ENCODE measurements at places on chromosomes 1 and 21.

DNA sequence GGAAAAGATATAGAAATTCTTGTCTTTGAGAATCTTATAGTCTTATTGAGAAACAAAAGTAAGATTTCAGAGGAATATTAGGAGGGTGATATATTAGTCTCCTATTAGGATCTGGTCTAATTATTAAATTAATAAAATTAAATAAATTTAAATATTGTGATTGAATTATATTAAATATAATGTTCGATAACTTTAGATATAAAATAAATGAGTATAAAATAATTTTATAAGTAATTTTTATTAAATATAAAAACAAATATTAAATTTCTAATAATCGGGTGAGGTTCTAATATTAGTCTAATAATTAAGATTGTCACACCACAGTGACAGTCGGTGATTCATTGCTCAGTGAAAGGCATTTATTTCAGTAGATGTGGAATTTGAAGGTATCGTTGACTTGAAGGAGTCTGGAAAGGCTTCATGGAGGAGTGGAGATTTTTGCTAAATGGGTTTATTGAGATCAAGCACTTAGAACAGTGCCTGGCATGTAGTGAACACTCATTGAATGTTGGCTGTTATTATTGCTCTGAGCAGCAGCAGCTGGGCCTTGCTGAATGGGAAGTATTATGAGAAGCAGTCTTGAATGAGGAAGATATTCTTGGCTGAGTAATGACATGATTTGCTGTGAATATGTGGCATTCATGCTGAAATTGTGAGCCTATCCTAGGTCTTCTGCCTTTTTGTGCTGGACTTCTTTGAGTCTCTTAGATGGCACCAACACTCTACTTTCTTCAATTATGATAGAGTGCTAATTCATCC lies 74.6 kb downstream of the USP25 start:
- DNase-seq, result no peak

DNA sequence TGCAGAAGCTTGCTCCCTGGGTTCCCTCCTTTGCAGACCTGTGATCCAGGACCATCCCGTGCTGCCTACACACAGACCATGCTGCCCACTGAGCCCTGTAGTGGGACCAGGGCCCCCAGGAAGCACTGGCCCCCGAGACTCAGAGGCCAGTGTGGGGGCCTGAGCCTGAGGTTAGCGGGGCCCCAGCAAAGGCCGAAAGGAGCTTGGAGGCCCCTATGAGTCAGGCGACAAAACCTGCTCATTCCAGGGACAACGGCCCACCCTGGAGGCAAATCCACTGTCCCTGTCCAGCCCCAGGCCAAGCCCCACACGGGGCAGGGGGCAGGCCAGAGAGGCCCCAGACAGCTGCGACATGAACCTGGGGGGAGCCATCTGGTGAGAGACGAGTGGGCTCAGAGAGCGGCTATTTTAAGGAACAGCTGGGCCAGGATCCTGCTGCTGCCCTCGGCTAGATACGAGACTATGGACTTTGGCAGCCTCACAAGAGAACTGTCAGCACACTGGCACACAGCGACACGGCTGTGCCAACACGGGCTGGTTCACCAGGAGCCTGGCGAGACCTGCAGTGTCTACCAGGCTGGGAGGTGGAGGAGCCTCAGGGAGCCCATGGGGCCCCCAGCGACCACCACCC lies 74.7 kb downstream of the ARHGEF16 start:
- no peak for DNase-seq

GRCh38 chr1:236101233-236102200 lies 36.6 kb upstream of the NID1 start:
- no peak for DNase-seq

GRCh38 chr1:182084487-182085316 lies 23.2 kb upstream of the ZNF648 start:
- peak; percentile 42 for DNase-seq

DNA sequence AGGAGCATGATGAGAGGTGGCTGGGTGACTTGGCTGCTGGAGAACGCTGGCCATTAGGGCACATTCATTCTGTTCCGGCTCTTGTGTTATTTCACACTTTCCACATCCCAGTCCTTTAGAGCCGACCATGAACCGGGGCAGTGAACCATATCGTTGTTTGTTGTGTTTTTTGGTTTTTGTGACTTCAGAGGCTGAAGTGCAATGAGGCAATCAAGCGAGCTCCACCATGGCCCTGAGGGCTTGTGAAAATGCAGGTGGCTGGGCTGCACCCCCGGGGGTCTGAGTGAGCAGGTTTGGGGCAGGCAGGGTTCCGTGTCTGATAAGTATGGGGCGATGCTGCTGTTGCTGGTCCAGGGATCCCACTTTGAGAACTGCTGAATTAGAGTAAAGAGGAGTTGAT lies 23.7 kb downstream of the ABCG1 start:
- DNase-seq, result no peak

- peak; percentile 40 for DNase-seq
These were observed 36.8 kb upstream of the RUNX3 start for GRCh38 chr1:24966724-24967346.

GRCh38 chr1:91585982-91586381 lies 85.3 kb downstream of the CDC7 start:
- DNase-seq, result no peak

- DNase-seq, result no peak
These were observed 25.9 kb upstream of the GNPAT start for GRCh38 chr1:231214918-231215680.

- DNase-seq, result peak; percentile 16
These were observed 1.5 kb upstream of the COX20 start for GRCh38 chr1:244833734-244834542.

GRCh38 chr1:179107706-179108629 lies 26.1 kb downstream of the TOR3A start:
- DNase-seq, result no peak

GRCh38 chr1:183493540-183494245 lies 21.4 kb downstream of the SMG7 start:
- no peak for DNase-seq

- no peak for DNase-seq
These were observed 204.8 kb upstream of the ADAMTS5 start for GRCh38 chr21:27171707-27172106.

DNA sequence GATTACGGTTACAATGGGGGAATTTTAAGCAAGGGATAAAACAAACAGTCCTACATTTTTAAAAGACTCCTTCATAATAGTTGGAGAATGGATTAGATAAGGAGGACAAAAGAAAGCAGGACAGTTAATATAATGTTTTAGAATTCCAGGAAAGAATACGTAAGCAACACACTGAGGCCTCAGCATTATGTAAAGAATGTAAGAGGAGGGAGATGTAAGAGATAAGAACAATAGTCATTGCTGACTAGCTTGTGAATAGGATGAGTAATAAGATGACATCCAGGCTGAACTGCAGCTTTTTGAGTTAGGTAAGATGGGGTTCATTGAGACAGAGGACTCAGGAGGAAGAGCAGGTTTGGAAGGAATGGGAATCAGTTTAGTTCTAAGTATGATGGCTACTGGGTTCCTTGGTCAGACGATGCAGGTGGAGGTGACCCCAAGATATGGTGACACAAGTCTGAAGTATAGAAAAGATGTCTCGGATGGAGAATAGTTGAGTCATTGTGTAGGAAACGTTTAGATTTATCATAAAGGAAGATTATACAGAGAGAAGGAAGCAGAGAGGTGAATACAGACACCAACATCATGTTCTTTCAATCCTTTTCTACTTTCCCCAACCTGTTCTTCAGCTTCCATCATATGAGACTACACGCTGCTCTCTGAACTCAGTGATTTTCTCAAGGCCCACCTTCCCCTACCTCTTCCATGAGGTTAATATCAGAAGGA lies 372.8 kb downstream of the PTBP2 start:
- DNase-seq, result no peak

GRCh38 chr1:165631342-165632151 lies 513 bp downstream of the MGST3 start:
- DNase-seq, result peak; percentile 9

DNA sequence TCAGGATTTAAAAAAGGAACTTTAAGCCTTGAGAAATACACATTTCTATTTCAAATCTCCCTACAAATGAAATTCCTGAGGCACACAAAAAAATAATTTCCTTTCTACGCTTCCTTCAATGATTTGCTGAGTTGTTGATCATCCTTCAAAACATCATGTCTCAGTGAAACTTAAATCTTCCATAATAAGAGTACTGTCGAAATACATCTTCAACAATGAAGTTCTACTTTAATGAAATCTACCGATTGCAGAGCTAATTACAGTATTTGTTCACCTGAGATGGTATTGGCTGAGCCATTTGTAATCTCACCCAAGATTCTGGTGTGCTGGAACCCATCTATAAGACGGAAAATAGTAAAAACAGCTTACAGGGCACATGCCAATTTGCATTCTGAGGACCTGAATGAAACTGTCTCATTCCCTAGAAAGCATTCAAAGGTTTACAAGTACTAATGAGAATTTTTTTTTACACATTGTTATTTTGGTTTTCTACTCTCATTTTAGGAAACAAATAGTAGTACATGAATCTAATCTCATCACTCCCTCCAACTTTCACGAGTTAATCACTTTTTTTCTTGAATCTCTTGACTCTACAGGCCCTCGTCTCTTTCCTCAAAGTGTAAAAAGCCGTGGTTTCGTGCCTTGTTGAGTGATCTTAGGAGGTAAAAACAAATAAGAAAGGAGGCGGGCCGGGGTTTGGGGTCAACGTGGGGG lies 1.1 kb downstream of the CHML start:
- DNase-seq, result no peak

DNA sequence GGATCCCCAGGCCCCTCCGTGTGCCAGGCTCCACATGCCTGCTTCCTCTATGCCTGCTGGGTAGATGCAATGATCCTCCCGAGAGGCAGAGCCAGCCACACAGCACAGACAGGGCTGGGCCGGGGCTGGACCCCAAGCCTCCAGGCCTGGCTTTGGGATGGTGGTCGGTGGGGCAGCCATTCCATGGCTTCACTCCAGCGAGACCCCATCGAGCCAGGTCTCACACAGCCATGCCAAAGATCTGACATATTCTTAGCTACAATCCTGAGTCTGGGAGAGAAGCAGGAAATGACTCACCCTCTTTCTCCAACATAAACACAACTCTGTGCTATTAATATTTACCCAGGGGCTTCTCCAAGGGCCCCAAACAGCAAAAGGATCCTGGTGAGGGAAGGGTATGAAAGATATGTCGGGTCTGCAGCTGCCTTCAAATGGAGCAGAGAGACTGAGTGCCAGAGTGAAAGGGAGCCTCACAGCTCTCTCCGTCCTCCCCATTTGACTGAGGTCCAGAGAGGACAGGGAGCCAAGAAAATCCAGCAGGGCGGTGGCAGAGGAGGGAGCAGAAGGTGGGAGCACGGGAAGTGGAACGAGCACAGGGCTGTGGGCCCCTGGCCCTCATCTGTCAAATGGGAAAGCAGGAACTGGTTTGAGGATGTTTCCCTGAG lies 639.5 kb downstream of the MATN1 start:
- DNase-seq, result no peak

- DNase-seq, result no peak
These were observed 26.0 kb upstream of the RSPO1 start for GRCh38 chr1:37660664-37661063.

- peak; percentile 64 for DNase-seq
These were observed at the start of gene SAMSN1 for GRCh38 chr21:14545906-14546480. SAMSN1 (minus strand) TSS chr21:14546315; CDS start chr21:14546261, 54 bp downstream.

DNA sequence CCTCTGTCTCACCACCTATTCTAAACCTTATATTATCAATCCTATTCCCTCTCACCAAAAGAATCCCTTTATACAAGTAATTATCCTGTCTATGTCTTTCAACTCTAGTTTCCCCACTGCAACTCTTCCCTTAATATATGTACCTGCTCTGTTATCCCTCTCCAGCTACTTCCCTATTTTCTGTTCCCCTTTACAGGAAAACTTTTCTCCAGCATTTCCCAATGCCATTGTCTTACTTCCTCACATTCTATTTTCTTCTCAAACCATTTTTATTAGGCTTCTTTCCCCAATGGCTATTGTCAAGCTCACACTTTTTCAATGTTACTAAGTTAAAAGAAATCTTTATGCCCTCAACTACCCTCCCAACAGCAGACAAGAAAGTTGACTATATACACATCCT lies 11.6 kb downstream of the DPYD start:
- no peak for DNase-seq

DNA sequence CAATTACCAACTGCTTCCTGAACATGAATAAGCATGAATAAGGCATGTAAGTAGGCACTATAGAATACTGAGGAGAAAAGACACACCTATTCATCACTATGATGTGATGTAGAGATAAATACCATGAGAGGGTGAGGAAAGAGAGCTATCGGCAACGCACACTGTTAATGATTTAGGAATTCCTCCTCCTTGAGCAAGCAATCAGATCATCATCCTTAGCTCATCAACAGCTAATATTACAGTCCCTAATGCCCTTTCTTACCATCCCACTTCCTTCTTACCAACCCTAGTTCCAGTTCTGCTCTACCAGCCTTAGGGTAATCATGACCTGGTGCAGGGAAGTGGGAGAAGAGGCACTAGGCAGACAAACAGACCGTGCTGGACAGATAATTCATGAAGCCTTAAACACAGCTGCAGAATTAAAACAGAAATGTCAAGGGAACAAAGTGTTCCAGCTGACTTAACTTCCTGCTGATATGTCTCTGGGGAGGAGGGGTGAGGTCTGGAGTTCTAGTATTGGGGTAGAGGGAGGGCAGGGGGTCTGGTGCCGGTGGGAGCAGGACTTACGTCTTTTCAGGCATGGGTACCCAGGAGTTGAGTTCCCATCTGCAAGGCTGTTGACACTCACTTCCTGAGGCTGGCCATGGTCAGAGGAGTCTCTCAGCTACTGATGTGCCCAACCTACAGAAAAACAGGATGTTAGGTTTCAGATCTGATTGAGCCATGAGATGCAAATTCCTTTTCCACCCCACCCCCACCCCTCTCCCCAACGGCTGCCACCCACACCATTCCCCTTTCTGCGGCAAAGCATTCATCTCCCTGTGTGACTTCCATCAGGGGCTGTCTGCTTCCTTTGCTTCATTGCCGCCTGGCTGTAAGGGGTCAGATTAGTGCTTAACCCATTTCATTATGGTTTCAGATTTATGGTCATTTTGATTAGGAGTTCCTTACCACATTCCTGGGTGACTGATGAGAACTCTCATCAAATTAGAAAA lies 12.6 kb upstream of the RCSD1 start:
- DNase-seq, result no peak

DNA sequence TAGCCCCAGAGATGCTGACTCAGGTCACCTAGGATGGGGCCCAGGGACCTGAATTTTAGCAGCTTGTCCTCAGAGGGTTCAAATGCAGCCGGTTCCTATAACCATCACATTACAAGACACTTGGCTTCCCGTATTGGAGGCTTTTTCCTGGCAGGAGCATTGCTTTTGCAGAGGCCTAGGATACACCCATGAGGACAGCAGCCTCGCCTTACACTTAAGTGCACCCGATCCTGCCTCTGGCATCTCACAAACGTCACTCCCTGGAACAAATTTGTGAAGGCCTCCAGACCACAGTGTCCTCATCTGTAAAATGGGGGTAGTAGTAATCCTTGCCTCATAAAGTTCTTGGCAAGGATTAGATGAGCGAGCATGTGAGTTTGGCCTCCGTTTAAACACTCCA lies 130.0 kb downstream of the KAZN start:
- no peak for DNase-seq

DNA sequence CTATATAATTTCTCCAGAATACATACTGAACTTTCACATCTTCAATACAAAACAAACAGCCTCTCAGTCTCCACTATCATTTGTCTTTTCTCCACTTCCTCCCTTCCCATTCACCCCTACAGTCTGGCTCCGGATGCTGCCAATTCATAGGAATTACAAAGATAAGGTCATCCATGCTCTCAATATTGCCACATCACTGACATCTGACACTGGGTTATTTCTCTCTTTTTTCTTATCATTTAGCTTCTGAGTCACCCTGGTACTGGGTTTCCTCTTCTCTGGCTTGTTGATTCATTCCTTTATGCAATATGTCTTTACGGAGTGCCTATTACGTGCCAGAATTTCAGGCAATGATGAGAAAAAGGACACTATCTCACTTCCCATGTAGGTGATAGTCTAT lies 3.1 kb upstream of the SH3BP5L start:
- DNase-seq, result no peak

Measured in effector memory CD4-positive, alpha-beta T cell (primary cell).